ENCODE measurements at places on chromosomes 4 and X.

DNA sequence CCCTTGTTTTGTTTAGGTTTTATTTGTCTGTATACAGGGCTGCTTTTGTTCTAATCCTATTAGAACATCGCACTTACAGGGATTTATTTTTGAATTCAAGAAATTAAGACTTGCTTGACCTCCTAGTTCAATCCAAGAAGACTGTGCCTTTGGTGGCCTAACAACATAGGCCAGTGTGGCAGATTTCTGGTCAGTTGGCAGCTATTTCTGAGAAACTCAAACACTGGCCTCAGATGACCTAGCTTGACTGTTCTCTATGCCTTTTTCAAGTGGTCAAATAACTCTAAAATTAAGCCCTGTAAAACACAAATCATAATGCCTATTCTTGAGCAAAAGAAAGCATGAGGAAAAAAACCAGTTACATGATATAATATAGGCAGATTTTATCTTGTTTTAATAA lies 89.3 kb upstream of the GPR34 start:
- no peak for DNase-seq

DNA sequence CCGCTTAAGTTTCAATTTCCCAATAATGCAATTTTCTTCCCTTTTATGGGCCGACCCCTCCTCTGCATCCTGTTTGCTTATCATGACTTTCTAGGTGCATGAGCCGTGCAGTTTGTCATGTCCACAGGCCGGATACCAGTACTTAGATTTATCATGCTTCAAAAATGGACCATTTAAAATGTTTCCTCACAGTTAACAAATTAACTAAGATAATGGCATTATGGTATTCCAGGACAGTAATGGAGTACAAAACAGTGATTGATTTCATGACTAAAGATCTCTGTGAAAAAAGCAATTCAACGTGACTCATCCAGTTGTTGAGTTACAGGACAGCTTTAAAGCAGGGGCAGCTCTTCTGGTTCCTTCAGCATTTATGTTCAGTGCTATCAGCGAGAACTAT lies 23.0 kb downstream of the SNX25 start:
- no peak for DNase-seq

DNA sequence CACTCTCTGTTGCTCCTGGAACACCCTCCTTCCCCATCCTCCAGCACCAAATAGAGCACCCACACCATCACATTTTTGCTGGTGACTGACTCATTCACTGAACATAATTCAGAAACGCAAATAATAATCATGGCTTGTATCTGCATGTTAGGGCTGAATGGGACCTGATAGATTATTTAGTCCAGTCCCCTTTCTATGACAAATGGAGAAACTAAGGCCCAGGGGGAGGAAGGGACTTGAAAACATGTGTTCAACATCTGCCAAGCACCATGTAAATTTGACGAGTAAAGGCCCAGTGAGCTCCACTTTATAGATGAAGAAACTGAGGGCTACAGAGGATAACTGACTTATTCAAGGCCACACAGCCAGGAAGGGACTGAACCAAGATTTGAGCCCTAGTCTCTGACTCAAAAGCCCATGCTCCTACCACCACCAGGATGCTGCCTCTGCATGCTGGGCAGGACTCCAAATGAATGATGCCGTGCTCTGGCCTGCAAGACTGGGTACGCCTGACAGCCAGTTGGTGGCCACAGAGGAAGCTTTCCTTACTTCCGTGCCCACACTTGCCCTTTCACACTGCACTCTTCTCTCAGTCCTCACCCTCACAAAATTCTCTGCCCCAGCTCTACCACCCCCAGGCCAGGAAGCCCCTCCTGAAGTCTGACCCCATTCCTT lies 133.3 kb upstream of the PJA1 start:
- DNase-seq: no peak

GRCh38 chrX:43373032-43373431 lies 283.1 kb upstream of the MAOA start:
- DNase-seq: no peak

DNA sequence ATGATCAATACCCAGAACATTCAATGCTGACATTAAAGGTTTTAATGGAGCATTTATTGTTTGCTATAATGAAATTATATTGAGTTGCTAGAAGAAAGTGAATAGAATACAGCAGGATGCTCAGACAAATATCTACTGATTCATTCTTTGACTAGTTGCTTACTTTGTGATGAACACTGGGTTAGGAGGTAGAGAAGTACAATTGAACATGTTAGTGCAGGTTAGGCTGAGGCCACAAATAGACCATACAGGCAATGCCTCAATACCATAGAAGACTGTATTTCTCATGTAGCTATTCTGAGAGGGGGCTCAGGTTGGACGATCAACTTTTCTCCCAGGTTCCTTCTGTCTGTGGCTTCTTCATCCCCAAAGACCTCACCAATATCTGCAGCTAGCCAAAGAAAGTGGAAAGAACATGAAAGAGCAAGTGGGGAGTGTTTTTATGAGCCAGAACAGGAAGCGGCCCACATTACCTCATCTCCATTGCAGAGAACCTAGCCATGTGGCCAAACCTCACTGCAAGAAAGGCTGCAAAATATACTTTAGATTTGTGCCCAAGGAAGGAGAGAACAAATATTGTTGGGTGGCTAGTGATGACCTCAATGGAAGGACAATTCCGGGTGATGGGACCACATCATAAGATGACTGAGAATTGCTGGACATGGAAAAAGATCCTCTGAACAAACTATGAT lies 180.3 kb upstream of the GATB start:
- no peak for DNase-seq

- DNase-seq: no peak
Measured at GRCh38 chr4:183059797-183060196, 39.3 kb upstream of the WWC2 start.

GRCh38 chr4:180350901-180351300 lies 1892.3 kb upstream of the TENM3 start:
- no peak for DNase-seq

DNA sequence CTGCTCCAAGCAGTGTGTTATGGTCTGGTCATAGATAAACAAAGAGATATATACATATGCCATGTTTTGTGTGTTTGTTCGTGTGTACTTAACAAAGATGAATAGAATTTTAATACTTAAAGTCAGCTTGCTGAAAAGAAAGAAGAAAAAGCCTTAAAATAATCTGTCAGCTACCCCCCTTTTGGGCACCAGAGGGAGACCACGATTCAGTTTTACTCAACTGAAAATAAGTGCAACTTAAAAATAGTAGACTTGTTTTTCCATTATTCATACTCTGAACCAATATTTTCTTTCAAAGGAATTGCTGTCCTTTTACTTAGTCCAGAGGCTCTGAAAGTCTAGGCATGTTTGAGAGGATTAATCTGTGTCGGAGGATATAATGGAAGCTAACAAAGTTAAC lies 181.7 kb upstream of the AGTR2 start:
- no peak for DNase-seq

GRCh38 chr4:147461161-147461560 lies 19.7 kb upstream of the EDNRA start:
- no peak for DNase-seq

DNA sequence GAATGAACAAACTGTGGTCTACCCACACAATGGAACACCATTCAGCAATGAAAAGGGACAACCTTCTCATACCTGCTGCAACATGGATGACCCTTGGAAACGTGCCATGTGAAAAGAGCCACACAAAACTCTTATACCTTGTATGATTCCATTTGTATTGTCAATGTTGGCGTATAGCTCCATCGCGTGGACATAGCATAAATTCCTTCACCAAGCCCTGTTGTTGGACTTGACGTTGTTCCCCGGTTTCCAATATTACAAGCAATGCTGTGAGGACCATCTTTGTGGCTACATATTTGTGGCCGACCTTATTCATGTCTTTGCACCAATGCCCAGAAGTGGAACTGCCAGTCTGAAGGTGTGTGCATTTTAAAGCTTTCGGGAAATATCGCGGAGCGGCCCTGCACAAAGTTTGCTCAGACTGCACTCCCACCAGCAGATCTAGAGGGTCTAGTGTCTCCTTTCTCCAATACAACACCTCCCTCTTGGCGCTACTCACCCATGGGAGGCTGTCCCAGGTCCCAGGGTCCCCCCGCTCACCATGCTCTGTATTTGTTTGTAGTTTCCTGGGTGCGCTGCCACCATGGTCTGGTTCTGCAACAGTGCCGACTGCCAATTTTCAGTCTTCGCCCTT lies at the start of gene CLDN34:
Gene CLDN34, plus strand, starts transcription at position 584 of the 634 bp plus-strand sequence. Its CDS starts 0 bp downstream, at position 584.
- no peak for DNase-seq

DNA sequence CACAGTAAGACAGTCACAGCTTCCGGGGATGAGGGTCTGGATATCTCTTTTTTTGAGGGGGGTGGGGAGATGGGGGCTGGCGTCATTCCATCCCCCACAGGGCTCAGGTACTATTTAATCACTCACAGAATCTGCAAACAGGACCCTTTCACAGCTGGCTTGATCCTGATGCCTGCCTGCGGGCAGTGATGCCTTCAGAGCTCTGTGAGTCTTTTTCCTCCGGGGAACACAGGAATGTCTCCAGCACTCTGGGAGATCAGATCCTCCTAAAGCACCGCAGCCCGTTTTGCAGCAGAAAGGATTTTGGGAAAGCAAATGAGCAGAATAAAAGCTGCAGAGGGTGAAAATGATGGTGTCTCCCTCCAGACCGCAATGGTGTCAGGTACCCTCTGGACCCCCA lies 13.2 kb upstream of the SHOX start:
- DNase-seq: no peak

DNA sequence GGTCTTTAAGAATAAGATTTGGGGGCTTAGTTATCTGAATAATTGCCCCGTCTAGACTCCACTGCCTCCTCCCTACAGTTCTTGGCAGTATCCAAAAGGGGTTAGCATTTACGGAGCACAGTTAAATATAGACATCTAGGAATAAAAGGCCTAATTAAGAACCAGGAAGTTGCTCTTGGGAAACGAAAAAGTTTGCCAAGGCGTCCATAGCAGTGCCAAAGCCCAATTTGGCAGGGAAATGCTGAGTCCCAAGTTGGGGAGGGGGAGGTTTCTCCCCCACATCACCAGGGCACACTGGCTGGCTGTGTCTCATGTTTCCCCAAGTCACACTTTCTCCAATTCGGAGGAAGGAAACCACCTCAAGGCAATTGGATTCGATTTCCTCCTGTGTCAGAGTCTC lies 338.7 kb downstream of the FBXW7 start:
- DNase-seq: no peak

DNA sequence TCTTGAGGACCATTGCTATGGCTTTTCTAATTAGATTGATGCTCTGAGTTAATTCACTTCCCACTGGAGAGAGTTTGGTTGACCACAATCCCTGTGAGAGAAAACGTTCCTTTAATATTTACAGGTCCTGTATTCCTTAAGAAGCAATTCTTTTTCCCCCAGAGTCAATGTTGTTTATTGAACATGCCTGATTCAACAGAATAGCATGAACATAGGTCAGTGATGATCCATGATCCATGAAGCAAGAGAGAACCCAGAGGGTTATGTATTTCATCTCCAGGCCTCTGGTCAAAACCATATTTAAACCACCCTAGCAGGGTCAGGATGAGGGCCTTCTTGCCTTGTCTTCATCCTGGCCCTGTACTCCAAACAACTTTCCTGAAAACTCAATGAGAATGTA lies 39.4 kb upstream of the EFHC2 start:
- no peak for DNase-seq

DNA sequence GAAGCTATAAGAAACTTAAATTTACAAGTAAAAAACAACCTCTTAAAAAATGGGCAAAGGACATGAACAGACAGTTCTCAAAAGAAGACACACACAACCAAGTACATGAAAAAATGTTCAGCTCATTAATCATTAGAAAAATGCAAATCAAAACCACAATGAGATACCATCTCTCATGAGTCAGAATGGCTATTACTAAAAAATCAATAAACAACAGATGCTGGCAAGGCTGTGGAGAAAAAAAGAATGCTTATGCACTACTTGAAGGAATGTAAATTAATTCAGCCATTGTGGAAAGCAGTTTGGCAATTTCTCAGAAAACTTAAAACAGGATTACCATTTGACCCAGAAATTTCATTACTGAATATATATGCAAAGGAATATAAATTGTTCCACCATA lies 666.3 kb upstream of the GRIA3 start:
- no peak for DNase-seq

DNA sequence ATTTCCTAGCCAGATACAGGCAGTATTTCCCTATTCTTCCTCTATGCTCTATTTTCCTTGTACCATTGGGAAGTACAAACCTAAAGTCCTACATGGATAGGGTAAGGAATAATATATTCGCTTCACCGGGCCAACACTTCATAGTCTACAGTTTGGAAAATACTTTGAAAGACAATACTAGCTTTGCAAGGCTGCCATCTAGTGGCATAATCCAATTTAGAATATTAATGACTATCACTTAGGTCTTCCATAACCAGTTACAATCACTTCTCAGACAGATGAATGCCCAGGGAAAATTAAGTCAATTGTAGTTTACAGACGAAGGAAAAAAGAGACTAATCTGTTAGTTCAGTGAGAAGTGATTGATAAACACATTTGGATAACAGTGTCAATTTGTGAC lies 141.0 kb upstream of the FAM47C start:
- DNase-seq: no peak

DNA sequence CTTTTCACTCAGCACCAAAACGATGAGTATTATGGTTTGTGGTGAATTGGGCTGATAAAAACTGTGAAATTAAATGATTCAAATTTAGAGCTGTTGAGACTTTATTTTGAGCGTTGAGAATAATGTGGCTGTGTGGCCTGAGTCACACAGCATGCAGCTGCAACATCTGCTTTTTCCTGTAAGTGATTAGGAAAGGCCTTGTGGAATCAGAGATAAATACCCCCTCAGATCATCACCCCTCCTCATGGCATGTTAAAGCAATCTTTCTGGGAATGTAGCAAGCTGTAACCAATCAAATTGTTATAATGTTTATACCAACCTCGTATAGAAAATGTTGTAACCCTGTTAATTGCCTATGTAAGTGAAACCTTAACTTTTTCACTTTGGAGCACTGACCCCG lies 90.0 kb upstream of the GRPR start:
- DNase-seq: no peak

GRCh38 chr4:41678951-41679350 lies 69.6 kb downstream of the PHOX2B start:
- DNase-seq: no peak

- DNase-seq: no peak
Measured at GRCh38 chrX:150421816-150422215, 58.7 kb downstream of the MAMLD1 start.

All from dorsolateral prefrontal cortex (tissue), 122 donors.